ENCODE measurements at places on chromosomes 5 and 9.

GRCh38 chr5:177301503-177302165 is 1.9 kb downstream of the RAB24 start:
- no peak for DNase-seq

DNA sequence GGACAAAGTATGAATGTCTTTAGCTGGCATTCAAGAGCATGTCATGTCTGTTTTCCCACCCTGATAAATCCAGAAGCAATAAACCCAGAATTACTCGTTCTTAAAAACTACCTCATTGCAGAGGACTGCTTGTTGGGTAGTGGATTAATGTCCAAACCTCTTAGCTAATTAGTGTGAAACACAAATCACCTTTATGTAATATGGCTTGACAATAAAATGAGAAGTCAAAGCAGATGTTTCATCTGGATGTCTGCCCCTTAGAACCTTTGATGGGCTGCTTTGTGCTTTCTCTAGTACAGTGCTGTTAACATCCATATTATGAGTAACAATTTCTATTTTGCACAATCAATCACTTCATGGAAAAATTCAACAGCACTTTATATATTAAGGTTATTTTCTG is 149.1 kb upstream of the TUT7 start:
- DNase-seq = no peak

DNA sequence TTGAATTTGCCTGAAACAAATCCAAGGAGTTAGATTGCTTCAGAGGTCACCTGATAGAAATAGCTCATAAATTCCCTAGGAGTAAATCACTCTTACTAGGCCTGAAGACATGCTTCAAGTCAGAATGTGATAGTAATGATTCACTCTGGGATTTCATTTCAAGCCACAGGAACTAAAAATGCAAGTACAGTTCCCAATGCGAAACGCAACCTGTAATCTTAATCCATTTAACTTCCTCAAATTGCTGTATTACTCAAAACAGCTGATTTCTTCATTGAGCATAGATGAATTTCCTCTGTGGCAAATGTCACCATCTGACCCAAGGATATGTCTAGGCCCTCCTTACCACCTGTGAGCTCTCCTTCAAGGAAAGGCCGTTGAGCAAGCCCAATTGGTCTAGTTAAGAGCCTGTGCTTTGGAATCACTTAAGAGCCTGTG is 32.1 kb upstream of the IL6ST start:
- DNase-seq = no peak

GRCh38 chr5:91443761-91444467 is 60.8 kb upstream of the ARRDC3 start:
- no peak for DNase-seq

DNA sequence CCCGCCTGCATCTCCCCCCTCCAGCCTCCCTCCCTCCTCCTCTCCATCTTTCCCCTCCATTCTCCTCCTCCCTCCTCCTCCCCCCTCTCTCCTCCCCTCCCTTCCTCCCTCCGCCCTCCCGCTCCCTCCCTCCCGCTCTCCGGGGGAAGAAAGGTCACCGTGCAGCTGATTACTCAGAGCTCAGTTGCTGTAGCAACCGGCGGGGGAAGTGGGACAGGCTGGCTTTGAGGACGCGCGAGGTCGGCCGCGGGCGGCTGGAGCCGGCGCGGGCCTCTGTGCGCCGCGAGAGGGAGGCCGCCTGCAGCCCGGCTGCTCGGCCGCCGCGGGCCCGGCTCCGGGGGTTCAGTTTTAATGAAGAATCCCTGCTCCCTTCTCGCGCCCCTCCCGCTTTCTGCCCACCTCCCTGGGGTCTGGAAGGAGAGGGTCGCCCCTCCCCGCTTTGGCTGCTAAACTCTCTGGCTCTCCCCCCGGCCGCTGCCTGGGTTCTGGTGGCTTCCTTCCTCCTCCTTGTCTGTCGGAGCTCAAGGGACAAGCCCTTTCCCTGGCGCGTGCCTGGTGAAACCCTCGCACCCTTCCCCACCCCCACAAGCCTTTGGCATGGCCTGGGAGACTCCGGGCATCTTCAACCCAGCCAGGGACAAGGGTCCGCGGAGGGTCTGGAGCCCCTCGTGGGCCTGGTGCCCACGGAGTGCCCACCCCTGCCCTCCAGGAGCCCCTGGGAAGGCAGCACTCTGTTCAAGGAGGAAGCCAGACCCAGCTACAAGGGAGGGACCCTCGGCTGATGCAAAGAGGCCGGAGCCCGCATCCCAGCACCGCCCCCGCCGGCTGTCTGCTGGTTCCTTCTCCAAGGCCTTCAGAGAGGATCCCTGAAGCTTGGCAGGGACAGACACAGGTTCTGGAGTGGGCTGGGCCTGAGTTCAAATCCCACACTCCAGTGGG is 160.3 kb downstream of the C9orf50 start:
- DNase-seq = peak; percentile 95

- DNase-seq = no peak
These were observed 69.2 kb upstream of the RPS23 start for GRCh38 chr5:82347201-82347865.

DNA sequence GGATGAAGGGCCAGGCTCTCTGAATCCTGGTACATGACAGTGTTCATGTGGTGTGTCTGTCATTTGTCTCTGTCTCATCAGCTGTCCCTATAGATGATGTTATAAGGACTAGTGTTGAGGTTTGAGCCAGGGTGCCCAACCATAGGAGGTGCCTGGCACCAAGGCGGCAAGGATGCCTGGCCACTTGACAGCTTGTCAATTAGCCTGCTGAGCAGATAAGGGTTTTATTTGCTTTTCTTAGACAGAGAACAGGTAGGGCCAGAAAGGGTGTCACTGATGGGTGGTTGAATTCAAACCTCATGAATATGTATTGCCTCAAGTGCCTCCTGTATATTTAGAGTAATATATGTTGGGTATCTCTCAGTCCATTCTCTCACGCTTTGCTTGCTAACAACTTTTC is 30.1 kb upstream of the AUH start:
- DNase-seq = no peak

GRCh38 chr5:121171834-121172233 is 679.8 kb upstream of the FTMT start:
- no peak for DNase-seq

DNA sequence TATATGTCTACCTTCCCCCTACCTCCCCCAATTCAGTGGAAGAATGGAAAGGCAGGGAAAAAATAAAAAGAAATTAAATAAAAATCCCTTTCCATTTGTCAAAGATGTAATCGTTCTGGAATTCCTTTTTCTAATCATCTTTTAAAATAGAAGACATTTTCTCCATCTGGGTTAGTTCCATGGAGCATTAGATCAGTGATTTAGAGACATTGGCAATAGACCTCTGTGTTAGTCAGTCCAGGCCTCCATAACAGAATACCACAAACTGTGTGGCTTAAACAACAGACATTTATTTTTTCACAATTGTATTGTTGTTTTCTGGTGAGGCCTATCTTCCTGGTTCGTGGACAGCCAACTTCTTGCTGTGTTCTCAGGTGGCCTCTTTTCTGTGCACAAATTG is 516.6 kb upstream of the DAB2 start:
- no peak for DNase-seq

DNA sequence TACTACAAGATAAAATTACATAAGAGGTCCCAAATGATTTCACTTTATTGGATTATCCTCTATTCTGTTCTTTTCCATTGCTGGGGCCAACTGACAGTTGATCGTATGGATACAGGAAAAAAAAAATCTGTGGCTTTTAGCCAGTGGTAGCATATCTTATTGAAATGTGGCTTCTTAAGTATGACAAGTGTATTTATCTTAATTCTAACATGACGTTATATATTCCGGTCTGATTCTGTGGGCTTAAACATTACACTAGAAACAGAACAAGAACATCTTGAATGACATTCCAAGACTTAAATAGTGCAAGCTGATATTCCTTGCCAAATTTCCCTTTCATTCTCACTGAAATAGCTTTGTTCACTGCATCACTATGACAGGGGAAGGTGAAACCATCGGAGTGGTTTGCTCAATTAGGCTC is 117.9 kb downstream of the INSYN2B start:
- no peak for DNase-seq

DNA sequence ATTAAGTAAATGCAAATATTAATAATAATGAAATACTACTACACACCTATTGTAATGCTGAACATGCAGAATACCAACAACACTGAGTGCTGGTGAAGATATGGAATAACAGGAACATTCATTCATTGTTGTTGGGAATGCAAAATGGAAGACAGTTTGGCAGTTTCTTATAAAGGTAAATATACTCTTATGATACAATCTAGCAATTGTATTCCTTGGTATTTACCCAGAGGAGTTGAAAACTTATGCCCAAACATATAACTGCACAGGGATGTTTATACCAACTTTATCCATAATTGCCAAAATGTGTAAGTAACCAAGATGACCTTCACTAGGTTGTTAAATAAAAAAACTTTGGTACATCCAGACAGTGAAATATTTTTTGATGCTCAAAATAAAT is 636.8 kb downstream of the PRR16 start:
- no peak for DNase-seq

GRCh38 chr9:73434826-73435225 is 283.2 kb downstream of the ANXA1 start:
- DNase-seq = no peak

DNA sequence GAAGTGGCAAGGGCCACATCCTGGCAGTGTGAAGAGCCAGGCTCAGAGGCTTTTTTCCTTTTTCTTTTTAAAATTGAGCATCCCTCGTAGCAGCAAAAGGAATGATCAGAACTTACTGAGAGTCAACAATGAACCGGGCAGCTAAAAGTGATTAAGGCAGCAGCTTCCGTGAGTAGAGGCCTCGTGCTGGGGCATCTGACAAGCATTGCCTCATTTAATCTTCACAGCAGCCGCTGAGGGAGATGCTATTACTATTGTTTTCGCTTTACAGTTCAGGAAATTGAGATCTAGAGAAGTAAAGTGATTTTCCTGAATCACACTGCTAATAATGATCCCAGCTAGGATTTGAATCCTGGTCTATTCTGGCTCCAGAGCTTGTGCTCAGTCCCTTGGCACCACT is 30.7 kb upstream of the PTGS1 start:
- no peak for DNase-seq
